ENCODE measurements at places on chromosomes 16 and 17.

DNA sequence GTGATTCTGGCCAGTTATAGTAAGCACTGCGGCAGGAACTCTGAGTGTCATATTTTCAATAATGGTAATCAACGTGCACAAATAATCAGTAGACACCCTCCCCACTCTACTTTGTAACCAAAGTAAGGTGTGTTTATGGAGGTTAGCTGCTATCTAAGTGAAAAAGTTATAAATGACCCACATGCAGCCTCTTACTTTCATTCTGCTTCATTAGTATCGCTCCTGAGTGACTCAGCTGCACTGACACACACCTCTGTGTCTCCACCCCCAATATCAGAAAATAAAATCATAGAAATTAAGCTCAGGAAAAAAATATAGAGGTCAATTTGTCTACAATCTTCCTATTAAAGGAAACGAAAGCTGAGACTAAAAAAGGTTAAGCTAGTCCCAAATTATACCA, 64.1 kb upstream of the TRAP1 start:
- H3K27me3 ChIP-seq, result no peaks in the 10 kb centered on the region
- H3K4me1 ChIP-seq, result peaks cover 3% of the 10 kb centered on the region
- no peak for DNase-seq
- no peak overlapping the region for H3K27ac ChIP-seq

- peak within 1 kb of the TSS; percentile 84 for H3K4me3 ChIP-seq
- DNase-seq, result peak; percentile 91
- peak within 1 kb of the TSS; percentile 71 for H3K27ac ChIP-seq
Measured at GRCh38 chr16:57091975-57092785, at the start of gene CPNE2. Gene CPNE2 (plus strand): TSS chr16:57092583. CDS start chr16:57110743, 18,160 bp downstream.

GRCh38 chr17:2398655-2399571, 1.9 kb downstream of the MNT start:
- peak overlapping the region; percentile 100 for H3K27ac ChIP-seq
- H3K4me3 ChIP-seq, result peak overlapping the region; percentile 91
- no peaks in the 10 kb centered on the region for H3K27me3 ChIP-seq
- 0 out of 3 replicates have a peak, but pooled peaks cover 3% of the 10 kb centered on the region for H3K36me3 ChIP-seq

DNA sequence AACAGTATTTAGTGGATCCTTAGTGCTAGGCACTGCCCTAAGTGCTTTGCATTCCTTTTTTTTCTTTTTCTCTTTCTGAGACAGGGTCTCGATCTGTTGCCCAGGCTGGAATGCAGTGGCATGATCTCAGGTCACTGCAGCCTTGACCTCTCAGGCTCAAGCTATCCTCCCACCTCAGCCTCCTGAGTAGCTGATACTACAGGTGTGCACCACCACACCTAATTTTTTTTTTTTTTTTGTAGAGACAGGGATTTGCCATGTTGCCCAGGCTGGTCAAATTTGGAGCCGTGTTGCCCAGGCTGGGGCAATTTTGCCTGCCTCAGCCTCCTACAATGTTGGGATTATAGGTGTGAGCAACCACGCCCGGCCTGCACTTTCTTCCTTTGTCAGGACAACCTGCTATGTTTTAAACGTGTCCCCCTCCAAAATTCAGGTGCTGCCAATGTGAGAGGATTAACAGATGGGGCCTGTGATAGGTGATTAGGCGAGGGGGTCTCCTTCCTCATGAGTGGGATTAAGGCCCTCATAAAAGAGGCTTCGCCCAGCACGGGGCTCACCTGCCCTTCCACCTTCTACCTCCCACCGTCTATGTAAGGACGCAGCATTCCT, 5.4 kb downstream of the NQO1 start:
- H3K4me3 ChIP-seq, result no peak overlapping the region
- H3K27me3 ChIP-seq, result no peaks in the 10 kb centered on the region
- no peak for DNase-seq
- no peak overlapping the region for H3K27ac ChIP-seq

GRCh38 chr17:58079300-58080033, 3.8 kb upstream of the DYNLL2 start:
- H3K4me1 ChIP-seq, result peaks cover 43% of the 10 kb centered on the region
- no peaks in the 10 kb centered on the region for H3K27me3 ChIP-seq
- no peak for DNase-seq
- 0 out of 3 replicates have a peak, but pooled peaks cover under 1% of the 10 kb centered on the region for H3K36me3 ChIP-seq
- H3K4me3 ChIP-seq, result no peak overlapping the region
- no peak overlapping the region for H3K27ac ChIP-seq

DNA sequence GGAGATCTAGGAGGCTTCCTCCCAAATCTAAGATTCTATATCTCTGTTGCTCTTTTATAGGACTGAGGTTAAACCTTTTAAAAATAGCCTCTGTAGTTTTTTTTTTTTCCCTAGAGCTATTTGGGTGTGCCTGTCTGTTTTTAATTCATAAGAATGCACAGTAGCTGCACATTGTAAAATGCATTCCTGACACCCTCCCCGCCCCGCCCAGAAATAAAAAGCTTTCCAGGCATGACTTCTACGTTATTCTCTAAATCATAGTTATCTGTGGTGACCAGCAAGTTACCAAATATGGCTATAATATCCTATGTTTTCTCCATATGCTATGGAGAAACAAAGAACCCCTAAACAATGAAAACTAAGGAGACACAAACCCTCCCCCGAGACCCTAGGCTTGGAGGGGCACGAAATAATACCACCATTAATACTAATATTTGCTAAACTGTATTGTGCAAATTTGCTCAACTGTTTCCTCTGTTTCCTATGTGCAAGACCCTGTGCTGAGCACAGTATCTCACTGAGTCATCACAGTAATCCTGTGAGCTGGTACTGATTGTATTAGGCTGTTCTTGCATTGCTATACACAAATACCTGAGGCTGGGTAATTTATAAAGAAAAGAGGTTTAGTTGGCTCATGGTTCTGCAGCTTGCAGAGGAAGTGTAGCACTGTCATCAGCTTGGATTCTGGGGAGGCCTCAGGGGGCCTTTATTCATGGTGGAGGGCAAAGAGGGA, 388.3 kb downstream of the CA10 start:
- no peak for DNase-seq
- H3K4me1 ChIP-seq, result no peaks in the 10 kb centered on the region
- no peaks in the 10 kb centered on the region for H3K36me3 ChIP-seq
- no peak overlapping the region for H3K27ac ChIP-seq

- H3K27me3 ChIP-seq, result no peaks in the 10 kb centered on the region
- no peak overlapping the region for H3K27ac ChIP-seq
- no peak overlapping the region for H3K4me3 ChIP-seq
- DNase-seq, result no peak
Measured at GRCh38 chr17:17809531-17810083, 27.2 kb downstream of the SREBF1 start.

GRCh38 chr16:55809386-55809785, 23.5 kb downstream of the CES1 start:
- no peaks in the 10 kb centered on the region for H3K4me1 ChIP-seq
- H3K4me3 ChIP-seq, result no peak overlapping the region
- H3K36me3 ChIP-seq, result no peaks in the 10 kb centered on the region

- H3K4me1 ChIP-seq, result peaks cover 15% of the 10 kb centered on the region
- DNase-seq, result no peak
- no peaks in the 10 kb centered on the region for H3K27me3 ChIP-seq
- no peak overlapping the region for H3K4me3 ChIP-seq
- H3K27ac ChIP-seq, result no peak overlapping the region
Measured at GRCh38 chr17:63837480-63837879, 5.0 kb downstream of the SMARCD2 start.

- no peak for DNase-seq
- no peak overlapping the region for H3K4me3 ChIP-seq
- no peaks in the 10 kb centered on the region for H3K4me1 ChIP-seq
- H3K36me3 ChIP-seq, result no peaks in the 10 kb centered on the region
- no peaks in the 10 kb centered on the region for H3K27me3 ChIP-seq
Measured at GRCh38 chr17:41327411-41328120, 12.1 kb upstream of the KRTAP17-1 start.

GRCh38 chr16:83206426-83206825, 579.7 kb downstream of the CDH13 start:
- H3K36me3 ChIP-seq, result no peaks in the 10 kb centered on the region
- no peak overlapping the region for H3K4me3 ChIP-seq
- H3K27ac ChIP-seq, result no peak overlapping the region

DNA sequence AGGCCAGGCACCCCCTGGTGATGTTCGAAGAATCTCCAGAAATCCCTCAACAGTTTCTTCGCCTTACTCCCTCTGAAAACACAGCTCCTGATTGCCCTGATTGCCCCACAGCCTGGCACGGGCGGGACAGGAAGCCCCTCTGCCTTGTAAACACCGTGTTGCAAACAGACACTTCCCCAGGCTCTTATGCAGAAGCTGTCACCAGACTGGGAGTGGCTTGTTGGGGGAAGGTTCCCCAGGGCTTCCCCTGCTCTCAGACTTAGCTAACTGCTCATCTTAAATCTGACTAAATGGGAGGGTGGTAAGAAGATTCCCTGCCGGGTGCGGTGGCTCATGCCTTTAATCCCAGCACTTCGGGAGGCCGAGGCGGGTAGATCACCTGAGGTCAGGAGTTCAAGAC, 11.2 kb downstream of the PIK3R5 start:
- no peak for DNase-seq
- no peaks in the 10 kb centered on the region for H3K4me1 ChIP-seq
- no peak overlapping the region for H3K4me3 ChIP-seq
- H3K36me3 ChIP-seq, result no peaks in the 10 kb centered on the region
- H3K27ac ChIP-seq, result no peak overlapping the region
- H3K27me3 ChIP-seq, result no peaks in the 10 kb centered on the region

GRCh38 chr17:45366049-45366448, 49.2 kb upstream of the MAP3K14 start:
- H3K4me1 ChIP-seq, result peaks cover 6% of the 10 kb centered on the region
- DNase-seq, result no peak
- H3K27ac ChIP-seq, result no peak overlapping the region
- peaks cover 22% of the 10 kb centered on the region for H3K27me3 ChIP-seq

GRCh38 chr16:49604602-49605001, 231.0 kb downstream of the C16orf78 start:
- H3K36me3 ChIP-seq, result no peaks in the 10 kb centered on the region
- no peaks in the 10 kb centered on the region for H3K4me1 ChIP-seq
- no peak for DNase-seq
- peaks cover 79% of the 10 kb centered on the region for H3K27me3 ChIP-seq

DNA sequence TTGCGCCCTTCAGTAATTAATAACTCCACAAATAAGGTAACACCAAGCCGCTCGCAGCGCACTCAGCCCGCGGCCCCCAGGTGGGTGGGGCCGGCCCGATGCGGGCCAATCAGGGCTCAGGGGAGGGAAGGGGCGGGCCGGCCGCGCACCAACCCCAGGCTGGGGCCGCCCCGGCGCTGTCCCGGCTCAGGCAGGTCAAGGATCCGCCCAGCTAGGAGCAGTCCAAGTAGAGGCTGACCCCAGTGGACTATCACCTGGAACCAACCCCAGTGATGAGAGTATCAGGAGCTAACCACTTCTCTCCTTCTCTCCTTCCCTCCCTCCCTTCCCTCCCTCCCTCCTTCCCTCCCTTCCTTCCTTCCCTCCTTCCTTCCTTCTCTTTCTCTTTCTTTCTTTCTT, 110.8 kb downstream of the C16orf78 start:
- H3K4me3 ChIP-seq, result no peak overlapping the region
- peak; percentile 90 for DNase-seq
- H3K27ac ChIP-seq, result no peak overlapping the region
- no peaks in the 10 kb centered on the region for H3K36me3 ChIP-seq

DNA sequence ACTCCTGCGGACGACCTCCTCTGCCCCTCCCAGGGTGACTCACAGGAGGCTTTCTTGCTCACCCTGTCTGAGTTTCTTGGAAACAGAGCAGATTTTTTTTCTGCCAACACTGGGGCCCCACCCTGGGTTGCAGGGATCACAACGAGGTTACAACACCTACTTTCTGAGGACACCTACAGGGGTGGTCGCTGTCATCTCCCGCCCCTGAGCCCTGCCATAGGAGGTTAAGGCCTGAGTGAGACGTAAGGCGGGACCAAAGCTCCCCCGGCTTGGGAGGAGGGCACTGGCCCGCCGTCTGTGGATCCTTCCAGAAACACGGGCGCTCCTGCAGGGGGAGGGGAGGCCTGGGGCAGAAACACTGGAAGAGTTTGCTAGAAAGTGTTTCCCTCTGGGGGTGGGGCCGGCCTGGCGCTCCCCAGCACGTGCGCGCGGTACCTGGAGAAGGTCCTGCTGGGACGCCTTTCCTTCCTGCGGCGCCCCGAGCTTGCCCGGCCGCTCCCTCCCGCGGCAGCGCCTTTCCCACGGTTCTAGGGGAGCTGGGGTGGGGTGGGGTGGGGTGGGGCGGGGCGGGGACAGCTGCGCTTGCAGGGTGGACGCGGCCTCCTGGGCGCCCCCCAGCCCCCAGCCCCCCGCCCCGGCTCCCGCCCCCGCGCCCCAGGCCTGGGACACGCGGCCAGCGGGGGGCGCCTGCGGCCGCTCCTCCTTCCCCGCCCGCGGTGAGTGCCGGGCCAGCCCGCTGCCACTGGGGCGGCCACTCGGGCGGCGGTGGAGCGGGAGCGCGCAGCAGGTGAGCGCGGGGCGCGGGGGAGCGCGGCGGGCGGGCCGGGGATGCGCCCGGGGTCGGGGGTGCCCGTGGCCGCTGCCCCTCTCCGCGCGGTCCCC, 20.7 kb upstream of the ADCY7 start:
- H3K27ac ChIP-seq, result peak overlapping the region; percentile 79
- H3K4me1 ChIP-seq, result peaks cover 39% of the 10 kb centered on the region
- H3K4me3 ChIP-seq, result peak overlapping the region; percentile 76

DNA sequence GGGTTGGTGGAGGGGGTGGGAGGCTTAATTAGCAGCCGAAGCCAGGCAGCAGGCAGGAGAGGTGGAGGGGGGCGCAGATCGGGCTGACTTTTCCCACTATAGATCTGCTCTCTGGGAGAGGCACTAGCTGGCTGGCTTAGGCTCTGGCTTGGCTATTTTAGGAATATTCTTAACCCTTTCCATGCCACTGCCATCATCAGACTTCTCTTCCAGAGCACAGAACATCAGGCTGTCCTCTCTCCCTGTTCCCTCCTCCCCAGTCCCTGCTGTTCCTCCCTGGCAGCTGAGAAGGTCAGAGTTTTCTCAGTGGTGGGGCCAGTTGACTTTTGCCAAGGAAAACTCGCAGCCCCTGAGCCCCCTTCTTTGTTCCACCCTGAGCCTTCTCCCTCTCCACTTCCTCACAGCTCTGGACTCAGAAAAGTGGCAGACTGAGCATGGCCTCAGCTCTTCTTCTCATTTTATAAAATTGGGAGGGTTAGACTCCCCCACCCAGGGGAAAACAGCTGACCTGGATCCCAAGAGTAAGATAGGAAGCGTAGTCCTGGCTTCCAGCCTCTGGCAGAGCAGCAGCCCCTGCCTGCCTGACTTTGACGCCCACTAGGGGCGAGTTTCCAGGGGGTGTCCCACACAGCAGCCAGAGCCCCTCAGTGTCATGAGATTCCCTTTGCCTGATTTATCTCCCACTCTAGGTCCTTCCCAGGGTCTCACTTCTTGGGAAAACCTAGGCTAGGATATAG, 9.9 kb upstream of the C1QL1 start:
- H3K27me3 ChIP-seq, result peaks cover 27% of the 10 kb centered on the region
- H3K4me1 ChIP-seq, result peaks cover 3% of the 10 kb centered on the region
- no peak overlapping the region for H3K27ac ChIP-seq

DNA sequence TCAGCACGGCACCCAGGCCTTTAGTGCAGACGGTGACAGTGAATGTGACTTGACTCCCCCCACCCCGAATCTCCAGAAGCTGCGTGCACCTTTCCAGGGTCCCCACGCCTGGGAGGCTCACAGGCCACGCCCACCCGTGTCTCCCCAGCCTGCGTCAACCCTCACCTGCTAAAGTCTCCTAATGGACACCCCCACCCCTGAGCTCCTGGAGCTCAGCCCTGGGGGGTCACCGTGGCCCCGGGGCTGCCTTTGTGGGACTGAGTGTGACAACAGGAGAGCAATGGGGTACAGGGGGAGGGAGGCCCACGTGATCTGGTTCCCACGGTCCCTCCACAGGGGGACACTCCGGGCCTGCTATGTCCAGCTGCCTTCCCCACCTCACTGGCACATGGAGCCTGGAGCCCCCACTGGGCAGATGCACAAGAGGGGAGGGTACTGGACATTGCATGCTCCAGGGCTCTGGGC, 7.4 kb upstream of the FASN start:
- H3K4me3 ChIP-seq, result no peak overlapping the region
- peaks cover 23% of the 10 kb centered on the region for H3K4me1 ChIP-seq
- H3K36me3 ChIP-seq, result peaks cover 6% of the 10 kb centered on the region
- no peak for DNase-seq
- no peak overlapping the region for H3K27ac ChIP-seq
